ENCODE measurements at places on chromosomes 16 and 17.

DNA sequence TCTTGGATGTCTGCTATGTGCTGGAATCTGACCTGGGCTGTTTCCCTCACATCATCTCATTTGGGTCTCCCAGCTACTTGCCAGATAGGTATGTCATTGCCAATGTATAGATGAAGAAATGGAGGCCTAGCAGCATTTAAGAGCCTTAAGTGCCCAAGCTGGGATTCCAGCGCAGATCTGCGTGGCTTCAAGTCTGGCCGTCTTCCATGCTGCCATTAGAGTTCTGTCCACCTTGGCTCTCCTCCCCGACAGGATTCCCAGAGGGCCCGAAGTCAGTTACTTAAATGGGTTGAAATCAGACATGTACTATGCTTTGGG is 33.0 kb upstream of the CCR7 start:
- no peak for DNase-seq

DNA sequence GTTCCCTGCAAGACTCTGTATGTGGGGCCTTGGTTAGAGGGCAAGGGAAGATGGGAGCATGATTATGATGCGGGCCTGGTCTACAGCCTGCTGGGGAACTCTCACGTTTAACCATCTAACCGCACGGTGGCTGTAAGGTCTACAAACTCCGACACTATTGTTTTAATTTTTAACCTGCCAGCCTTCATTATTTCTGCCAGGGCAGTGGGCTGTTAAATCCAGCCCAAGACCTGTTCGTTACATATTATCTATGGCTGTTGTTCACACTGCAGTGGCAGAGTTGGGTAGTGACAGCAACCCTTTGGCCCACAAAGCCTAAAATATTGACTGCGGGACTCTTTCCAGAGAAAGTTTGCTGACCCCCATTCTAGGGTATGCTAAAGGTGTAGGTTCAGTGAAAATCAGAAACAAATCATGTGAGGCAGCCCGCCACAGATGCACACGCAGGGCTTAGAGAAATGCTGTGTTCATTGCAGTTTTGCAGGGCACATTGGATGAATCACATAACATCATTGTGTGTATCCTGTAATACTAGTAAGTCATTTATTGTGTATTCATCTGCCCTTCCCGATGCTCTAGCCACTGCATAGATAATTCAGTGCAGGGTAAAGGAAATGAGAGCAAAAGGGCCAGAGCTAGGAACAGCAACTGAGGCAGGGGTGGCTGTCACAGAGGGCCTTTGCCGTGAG is 14.3 kb downstream of the SNX29 start:
- no peak for DNase-seq

GRCh38 chr17:74964988-74965622 is 7.5 kb downstream of the HID1 start:
- DNase-seq: no peak

DNA sequence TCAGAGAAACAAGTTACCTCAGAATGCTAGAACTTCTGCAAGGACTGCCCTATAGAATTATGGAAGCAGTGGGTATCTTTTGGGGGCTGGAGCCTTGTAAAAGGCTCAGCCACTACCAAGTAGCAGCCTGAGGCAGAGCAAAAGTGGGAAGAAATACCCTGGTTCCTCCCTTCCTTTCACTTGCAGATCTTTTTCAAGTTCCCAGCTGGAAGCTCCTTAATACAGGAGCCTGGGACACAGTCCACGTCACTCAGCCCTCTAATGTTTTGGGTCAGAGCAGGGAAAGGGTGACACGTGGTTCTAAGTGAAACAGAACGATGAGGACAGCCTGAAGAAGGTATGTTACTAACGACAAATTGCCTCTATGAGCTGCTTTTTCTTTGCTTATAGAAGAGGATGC is 93.1 kb downstream of the CNTNAP4 start:
- no peak for DNase-seq
